ENCODE measurements at places on chromosomes 7 and 10. TPM values are rescaled to one million over a fixed set of nuclear protein-coding genes. Genes with fewer than 3 reads are reported as not detected.

MBL2 gene
- total RNA-seq: not detected

CCL26 gene
- not detected for total RNA-seq

NPSR1 gene
- total RNA-seq: not detected

WDFY4 gene
- total RNA-seq: not detected

GHRHR gene
- total RNA-seq: 0.84 TPM

AGR2 gene
- not detected for total RNA-seq

OR6B1 gene
- not detected for total RNA-seq

ADCY1 gene
- total RNA-seq: 13.7 TPM

GRCh38 chr10:91162495-91163268 lies 57.8 kb upstream of the PCGF5 start:
- H3K4me3 ChIP-seq: peak overlapping the region; percentile 86
- peaks cover 8% of the 10 kb centered on the region for H3K4me1 ChIP-seq
- no peaks in the 10 kb centered on the region for H3K36me3 ChIP-seq
- DNase-seq: peak; percentile 41
- H3K27me3 ChIP-seq: peaks cover 70% of the 10 kb centered on the region
- H3K27ac ChIP-seq: no peak overlapping the region

DNA sequence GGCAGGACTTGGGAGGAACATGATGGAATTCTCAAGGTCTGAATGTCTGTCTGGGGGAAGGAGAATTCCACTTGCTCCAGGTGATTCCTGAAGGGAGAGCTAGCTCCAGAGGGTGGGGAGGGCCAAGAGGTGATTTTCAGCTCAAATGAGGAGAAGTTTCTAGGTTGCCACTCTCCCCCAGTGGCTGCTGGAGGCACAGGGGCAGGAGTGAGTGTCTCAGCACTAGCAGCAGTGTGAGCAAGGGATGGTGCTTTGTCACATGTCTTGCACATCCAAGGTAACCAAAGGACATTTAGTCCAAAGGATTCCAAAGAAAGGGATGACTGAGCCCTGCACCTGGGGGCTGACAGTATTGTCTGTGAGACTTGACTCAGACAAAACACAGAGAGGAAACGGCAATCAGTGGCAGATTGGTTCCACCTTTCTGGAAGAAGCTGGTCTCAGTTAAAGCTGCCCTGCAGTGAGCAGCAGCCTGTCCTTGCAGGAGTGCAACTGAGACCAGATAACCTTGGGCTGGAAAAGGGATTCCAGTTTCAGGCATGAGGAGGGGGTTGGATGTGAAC lies 51.2 kb upstream of the PCBD1 start:
- H3K36me3 ChIP-seq: no peaks in the 10 kb centered on the region
- DNase-seq: no peak
- H3K27me3 ChIP-seq: no peaks in the 10 kb centered on the region
- H3K4me3 ChIP-seq: no peak overlapping the region

DNA sequence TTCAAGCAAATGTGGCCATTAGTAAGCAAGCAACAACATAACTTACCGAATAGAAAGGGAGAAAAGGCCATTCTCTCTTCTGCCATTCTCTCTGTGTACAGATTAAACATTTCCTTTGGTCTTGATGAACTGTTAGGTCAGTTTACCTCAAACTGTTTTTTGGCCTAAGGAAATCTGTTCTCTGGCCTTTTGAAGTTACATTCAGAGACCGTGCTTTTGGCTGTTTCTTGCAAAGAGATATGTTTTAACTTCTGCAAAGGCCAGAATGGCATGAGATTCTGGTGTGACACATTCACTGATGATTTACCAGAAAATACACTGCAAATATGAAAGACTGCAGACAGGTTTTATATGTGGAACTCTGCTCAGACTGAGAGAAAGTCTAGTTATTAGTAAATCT lies 22.2 kb downstream of the AHR start:
- no peaks in the 10 kb centered on the region for H3K27me3 ChIP-seq
- no peak overlapping the region for H3K27ac ChIP-seq
- H3K36me3 ChIP-seq: no peaks in the 10 kb centered on the region
- no peak for DNase-seq
- H3K4me3 ChIP-seq: no peak overlapping the region

DNA sequence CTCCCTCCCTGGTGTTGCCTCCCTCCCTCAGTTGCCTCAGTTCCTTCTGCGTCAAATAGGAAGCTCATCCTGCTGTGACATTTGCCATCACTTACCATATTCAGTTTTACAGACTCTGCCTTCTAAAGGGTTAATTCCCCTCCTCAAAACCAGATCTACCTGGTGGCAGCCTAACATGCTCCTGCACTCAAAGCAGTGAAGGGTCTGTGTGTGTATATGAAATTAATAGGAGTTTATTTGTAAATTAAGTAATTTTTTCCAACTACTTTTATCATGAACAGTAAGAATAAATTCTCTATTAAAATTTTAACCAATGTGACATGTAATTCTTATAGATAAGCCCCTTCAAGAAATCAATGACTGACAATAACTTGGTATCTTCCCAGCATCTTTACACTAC lies 158.6 kb upstream of the INSYN2A start:
- no peak overlapping the region for H3K4me3 ChIP-seq
- no peaks in the 10 kb centered on the region for H3K27me3 ChIP-seq
- H3K4me1 ChIP-seq: no peaks in the 10 kb centered on the region
- H3K36me3 ChIP-seq: no peaks in the 10 kb centered on the region

GRCh38 chr10:283916-284356 lies 148.7 kb downstream of the ZMYND11 start:
- H3K36me3 ChIP-seq: peaks cover 17% of the 10 kb centered on the region
- H3K27ac ChIP-seq: no peak overlapping the region
- DNase-seq: no peak
- no peak overlapping the region for H3K4me3 ChIP-seq

DNA sequence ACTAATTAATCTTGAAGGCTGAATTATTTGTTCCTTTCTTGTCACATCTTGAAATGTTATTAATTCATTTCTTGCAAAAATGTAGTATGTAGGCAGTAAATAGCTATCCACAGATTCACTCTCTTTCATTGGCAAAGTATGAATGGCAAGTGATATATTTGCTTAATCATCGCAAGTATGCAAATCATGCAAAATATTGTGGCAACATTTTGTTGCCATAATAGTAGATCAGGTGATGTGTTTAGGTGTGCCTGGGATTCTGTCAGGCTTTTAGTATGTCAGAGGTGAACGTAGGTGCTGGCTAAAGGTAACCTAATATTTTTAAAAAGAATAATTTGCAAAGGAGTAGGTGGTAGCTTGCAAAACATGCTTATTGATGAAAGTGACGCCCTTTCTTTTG lies 5.9 kb downstream of the MAP3K8 start:
- no peak for DNase-seq
- no peak overlapping the region for H3K27ac ChIP-seq

- H3K27ac ChIP-seq: no peak overlapping the region
- H3K4me3 ChIP-seq: no peak overlapping the region
- no peak for DNase-seq
- no peaks in the 10 kb centered on the region for H3K36me3 ChIP-seq
- no peaks in the 10 kb centered on the region for H3K27me3 ChIP-seq
- H3K4me1 ChIP-seq: no peaks in the 10 kb centered on the region
Measured at GRCh38 chr10:32167450-32167849, 111.2 kb upstream of the KIF5B start.

DNA sequence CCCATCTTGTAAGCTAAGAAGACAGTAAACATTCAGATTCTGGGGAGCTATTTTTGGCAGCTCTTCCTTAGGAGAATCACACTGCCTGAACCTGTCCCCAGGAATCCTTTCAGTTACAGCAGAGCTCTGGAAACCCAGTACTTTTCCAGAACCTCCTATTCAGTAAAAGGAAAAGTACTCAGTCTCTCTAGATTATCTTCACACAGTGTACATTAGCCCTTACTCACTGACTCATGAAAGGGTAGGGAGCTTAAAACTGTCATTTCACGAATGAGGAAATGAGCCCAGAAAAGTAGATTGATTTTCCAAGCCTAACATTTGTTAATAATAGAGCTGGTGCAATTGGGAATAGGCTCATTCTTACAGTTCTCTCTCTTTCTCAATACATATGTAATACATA lies 3.9 kb upstream of the CNNM1 start:
- no peak overlapping the region for H3K27ac ChIP-seq
- H3K36me3 ChIP-seq: peaks cover 2% of the 10 kb centered on the region
- peaks cover 4% of the 10 kb centered on the region for H3K4me1 ChIP-seq

- H3K36me3 ChIP-seq: peaks cover 17% of the 10 kb centered on the region
- no peaks in the 10 kb centered on the region for H3K27me3 ChIP-seq
- DNase-seq: no peak
- peaks cover 40% of the 10 kb centered on the region for H3K4me1 ChIP-seq
Measured at GRCh38 chr7:158702196-158702595, 2.4 kb downstream of the NCAPG2 start.

DNA sequence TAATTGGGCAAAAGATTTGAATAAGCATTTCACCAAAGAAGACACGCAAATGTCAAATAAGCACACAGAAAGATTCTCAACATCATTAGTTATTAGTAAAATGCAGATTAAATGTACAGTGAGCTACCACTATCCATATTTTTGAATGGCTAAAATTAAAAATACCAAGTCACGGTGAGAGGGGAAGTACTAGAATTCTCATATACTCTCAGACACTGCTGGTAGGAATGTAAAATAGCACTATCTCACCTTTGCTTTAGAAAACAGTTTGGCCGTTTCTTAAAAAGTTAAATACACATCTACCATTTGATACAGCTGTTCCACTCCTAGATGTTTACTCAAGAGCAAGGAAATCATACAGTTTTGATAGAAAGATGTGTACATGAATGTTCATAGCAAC lies 115.8 kb upstream of the CELF2 start:
- no peak overlapping the region for H3K4me3 ChIP-seq
- no peaks in the 10 kb centered on the region for H3K4me1 ChIP-seq

DNA sequence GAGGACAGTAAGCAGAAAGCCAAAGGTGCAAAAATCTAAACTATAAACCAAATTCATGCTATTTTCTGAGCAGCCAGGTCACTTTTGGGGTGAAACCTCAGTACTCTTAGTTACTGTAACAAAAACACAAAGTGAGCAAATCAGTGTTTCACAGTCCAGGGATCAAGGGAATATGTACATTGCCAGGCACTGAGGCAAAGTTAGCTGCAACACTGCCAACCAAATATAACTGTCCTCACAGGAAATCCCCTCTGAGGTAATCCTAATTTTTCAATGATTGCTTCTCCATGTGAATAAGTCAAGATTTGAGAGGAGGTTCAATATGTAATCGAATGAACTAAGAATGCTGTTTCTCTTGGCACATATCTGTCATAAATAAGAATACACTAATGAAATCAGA lies 229.7 kb downstream of the TSPAN12 start:
- no peak overlapping the region for H3K27ac ChIP-seq
- no peaks in the 10 kb centered on the region for H3K36me3 ChIP-seq
- H3K4me1 ChIP-seq: no peaks in the 10 kb centered on the region
- no peak overlapping the region for H3K4me3 ChIP-seq
- no peaks in the 10 kb centered on the region for H3K27me3 ChIP-seq

GRCh38 chr7:65225422-65226006 lies 148.1 kb upstream of the ZNF92 start:
- H3K36me3 ChIP-seq: no peaks in the 10 kb centered on the region
- no peak overlapping the region for H3K27ac ChIP-seq
- no peak overlapping the region for H3K4me3 ChIP-seq
- no peak for DNase-seq
- H3K4me1 ChIP-seq: no peaks in the 10 kb centered on the region

DNA sequence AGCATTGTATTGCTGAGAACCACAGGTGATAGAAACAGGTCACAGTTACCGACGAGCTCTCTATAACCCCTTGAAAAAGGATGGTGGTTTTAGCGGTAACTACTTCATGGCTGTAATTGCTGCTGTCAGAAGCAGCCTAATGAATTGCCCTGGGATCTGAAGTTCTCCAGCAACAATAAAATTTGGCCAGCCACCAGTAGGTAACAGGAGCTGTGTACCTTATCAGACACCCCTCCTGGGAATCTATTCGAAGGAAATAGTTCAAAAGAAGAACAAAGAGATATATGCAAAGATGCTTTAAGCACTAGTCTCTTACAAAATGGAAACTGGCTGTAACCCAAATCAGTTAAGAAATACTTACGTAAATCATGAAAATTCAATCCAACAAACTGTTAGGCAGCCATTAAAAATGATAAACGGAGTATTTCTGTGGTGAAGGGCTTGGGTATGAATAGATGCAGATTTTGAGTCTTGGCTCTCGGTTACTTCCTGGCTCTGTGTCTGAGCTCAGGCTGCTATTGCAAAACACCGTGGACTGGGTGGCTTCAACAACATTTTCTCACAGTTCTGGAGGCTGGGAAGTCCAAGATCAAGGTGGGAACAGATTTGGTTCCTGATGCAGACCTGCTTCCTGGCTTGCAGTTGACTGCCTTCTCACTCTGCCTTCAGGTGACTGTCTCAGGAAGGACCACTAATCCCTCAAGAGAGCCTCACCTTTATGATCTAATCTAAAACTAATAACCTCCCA lies 1.6 kb downstream of the MSRB2 start:
- peaks cover 52% of the 10 kb centered on the region for H3K4me1 ChIP-seq
- peaks cover 16% of the 10 kb centered on the region for H3K36me3 ChIP-seq
- H3K27me3 ChIP-seq: no peaks in the 10 kb centered on the region
- H3K4me3 ChIP-seq: peak overlapping the region; percentile 94
- H3K27ac ChIP-seq: peak overlapping the region; percentile 94

- H3K36me3 ChIP-seq: no peaks in the 10 kb centered on the region
- no peaks in the 10 kb centered on the region for H3K27me3 ChIP-seq
- H3K4me3 ChIP-seq: peak overlapping the region; percentile 10
- peaks cover 35% of the 10 kb centered on the region for H3K4me1 ChIP-seq
Measured at GRCh38 chr7:4700577-4701235, 18.6 kb downstream of the FOXK1 start.

GRCh38 chr10:79404690-79405131 lies 40.7 kb downstream of the ZCCHC24 start:
- no peaks in the 10 kb centered on the region for H3K36me3 ChIP-seq
- peaks cover 79% of the 10 kb centered on the region for H3K4me1 ChIP-seq
- no peaks in the 10 kb centered on the region for H3K27me3 ChIP-seq
- H3K4me3 ChIP-seq: peak overlapping the region; percentile 72
- no peak for DNase-seq

- H3K4me3 ChIP-seq: no peak overlapping the region
- peaks cover 27% of the 10 kb centered on the region for H3K27me3 ChIP-seq
- no peak overlapping the region for H3K27ac ChIP-seq
- H3K36me3 ChIP-seq: no peaks in the 10 kb centered on the region
- no peaks in the 10 kb centered on the region for H3K4me1 ChIP-seq
- no peak for DNase-seq
Measured at GRCh38 chr7:156309016-156309620, 331.5 kb upstream of the RNF32 start.

GRCh38 chr10:126264102-126265018 lies 123.9 kb downstream of the ADAM12 start:
- H3K36me3 ChIP-seq: peaks cover 22% of the 10 kb centered on the region
- H3K4me1 ChIP-seq: peaks cover 15% of the 10 kb centered on the region
- peak overlapping the region; percentile 76 for H3K27ac ChIP-seq
- no peak for DNase-seq
- no peak overlapping the region for H3K4me3 ChIP-seq
- no peaks in the 10 kb centered on the region for H3K27me3 ChIP-seq

- no peak overlapping the region for H3K4me3 ChIP-seq
- no peak for DNase-seq
- no peaks in the 10 kb centered on the region for H3K27me3 ChIP-seq
- peaks cover 27% of the 10 kb centered on the region for H3K4me1 ChIP-seq
- H3K27ac ChIP-seq: no peak overlapping the region
Measured at GRCh38 chr10:14539176-14539575, 208.5 kb upstream of the FRMD4A start.

All from neural crest cell (in vitro differentiated cells).